Forelimb muscle (tissue), 1 donor: ENCODE measurements at places on chromosomes 3 and 15.

GRCh38 chr3:49567406-49567805 is 13.1 kb downstream of the BSN start:
- DNase-seq: no peak

- no peak for DNase-seq
Measured at GRCh38 chr3:49476563-49476962, 6.5 kb downstream of the DAG1 start.

GRCh38 chr15:26582840-26583239 is 190.0 kb downstream of the GABRB3 start:
- DNase-seq: no peak

DNA sequence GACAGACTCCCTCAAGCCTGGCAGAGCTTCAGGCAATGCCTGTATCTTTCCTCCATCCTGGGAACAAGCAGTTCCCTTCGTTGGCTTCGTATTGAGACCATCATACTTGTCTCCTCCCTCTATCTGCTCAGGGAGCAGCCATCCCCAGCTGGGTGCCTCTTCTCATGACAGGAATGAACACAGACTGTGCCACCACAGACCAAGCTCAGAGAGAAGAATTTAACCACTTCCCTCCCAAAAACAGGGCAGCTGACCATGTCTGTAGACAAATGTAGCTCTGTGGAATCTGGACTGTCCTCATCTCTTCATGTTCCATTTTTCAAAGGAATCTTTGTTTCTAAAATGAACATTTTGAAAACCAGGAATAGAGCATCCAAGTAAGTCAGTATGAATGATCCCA is 245.4 kb downstream of the ERC2 start:
- no peak for DNase-seq

- no peak for DNase-seq
Measured at GRCh38 chr3:56491566-56491965, 23.3 kb upstream of the ERC2 start.

DNA sequence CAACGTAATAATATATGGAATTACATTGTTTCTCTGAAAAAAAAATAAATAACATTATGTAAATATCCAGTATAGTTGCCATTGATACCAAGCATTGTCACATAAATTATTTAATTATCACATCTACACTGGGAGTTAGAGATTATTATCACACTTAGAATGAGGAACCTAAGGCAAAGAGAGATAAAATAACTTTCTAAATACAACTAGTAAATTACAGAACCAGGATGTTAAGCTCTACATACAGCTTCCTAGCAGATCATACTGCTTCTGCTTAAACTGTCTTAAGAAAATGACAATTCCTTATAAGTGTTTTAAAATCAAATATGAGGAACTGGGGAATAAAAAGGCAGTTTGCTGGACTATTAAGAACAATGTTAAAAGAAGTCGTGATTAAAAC is 104.5 kb downstream of the NSUN3 start:
- no peak for DNase-seq

DNA sequence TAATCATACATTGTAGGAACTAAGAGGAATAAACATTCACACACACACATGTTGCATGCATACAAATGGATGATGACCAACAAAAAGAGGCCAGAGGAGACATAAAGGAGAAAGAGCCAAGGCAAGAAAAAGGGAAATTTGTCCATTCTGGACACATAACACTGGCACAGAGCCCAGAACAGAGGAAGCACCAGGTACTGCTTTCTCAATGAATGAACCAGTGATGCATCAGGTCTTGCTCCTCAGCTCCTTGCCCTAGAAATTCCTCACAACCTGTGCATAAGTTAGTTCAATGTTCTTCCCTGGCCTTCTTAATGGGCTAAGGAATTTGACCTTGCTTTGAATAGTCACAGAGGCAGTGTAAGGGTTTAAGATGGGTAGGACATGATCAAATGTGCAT is 270.3 kb downstream of the ERC2 start:
- no peak for DNase-seq

GRCh38 chr15:77500989-77501388 is 80.3 kb downstream of the HMG20A start:
- DNase-seq: no peak

DNA sequence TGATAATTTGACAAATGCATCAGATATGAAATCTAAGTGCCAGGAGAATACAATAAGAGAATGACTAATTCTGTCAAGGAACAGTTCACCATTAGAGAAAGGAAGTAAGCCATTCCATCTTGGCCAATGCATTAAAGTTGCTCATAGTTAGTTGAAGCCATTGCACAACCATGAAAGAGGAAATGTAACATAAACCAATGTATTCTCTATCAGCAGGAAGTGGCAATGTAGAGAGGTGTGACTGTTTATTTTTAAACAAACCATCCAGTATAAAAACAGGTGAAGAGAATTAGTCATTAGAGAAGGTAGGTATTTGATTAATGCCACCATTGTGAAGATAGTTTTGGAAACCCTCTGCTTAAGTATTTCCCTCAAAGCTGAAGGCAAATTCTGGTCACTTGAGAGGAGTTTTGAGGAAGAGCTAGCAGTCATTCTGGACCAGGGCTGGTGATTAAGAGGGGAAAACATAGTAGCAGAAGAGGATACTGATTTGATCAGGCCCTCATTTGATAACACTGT is 10.7 kb upstream of the ANXA2 start:
- DNase-seq: no peak

- peak; percentile 46 for DNase-seq
Measured at GRCh38 chr3:47164007-47164881, at the start of gene SETD2. Gene SETD2 (minus strand): TSS chr3:47164113. CDS start chr3:47163924, 189 bp downstream.

GRCh38 chr3:126446791-126447190 is 28.9 kb downstream of the ZXDC start:
- no peak for DNase-seq

DNA sequence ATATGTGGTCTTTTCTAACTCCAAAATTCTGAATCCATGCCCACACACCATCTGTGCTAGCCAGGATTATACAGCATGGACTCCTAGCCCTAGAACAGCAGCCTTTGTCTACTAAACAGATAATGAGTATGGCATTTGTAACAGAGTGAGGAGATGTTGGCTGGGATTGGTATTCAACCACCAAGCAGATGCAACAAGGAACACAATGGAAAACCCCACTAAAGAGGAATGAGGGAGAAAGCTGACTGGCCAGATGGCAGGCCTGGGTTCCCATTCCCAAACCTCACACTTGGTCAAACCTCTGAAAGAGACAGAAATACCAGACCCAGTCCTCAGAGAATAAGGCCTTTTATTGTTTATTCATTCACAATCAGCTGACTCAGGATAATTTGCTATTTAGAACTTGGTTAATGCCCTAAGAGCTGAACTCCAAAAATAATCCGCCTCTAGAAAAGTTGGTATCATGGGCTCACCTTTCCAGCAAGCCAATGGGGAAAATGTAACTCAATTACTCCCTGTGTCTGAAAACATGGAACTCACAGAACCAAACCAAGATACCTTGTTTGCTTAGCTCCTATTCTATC is 145.6 kb downstream of the LRRC3B start:
- DNase-seq: no peak

GRCh38 chr3:133607816-133608215 is 34.3 kb downstream of the CDV3 start:
- DNase-seq: no peak

DNA sequence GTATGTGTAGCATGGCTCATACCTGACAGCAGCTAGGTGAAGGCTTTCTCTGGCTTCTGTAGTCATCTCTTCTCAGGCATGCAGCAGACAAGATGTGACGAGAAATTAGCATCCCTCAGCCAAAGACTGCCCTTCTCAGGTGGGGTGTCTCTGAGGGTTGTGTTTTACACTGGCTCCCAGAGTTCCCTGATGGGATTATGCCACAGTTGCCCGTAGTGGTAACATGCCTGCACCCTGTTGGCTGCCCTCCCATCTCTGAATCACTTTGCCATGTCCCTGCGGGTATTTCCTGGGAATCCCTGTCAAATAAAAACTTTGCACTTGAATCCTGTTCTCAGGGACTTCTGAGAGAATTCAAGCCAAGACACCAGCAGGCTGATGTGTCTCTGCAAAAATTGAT is 70.5 kb downstream of the LRTM1 start:
- DNase-seq: no peak

- DNase-seq: no peak
Measured at GRCh38 chr3:165523801-165524200, 313.4 kb downstream of the BCHE start.

DNA sequence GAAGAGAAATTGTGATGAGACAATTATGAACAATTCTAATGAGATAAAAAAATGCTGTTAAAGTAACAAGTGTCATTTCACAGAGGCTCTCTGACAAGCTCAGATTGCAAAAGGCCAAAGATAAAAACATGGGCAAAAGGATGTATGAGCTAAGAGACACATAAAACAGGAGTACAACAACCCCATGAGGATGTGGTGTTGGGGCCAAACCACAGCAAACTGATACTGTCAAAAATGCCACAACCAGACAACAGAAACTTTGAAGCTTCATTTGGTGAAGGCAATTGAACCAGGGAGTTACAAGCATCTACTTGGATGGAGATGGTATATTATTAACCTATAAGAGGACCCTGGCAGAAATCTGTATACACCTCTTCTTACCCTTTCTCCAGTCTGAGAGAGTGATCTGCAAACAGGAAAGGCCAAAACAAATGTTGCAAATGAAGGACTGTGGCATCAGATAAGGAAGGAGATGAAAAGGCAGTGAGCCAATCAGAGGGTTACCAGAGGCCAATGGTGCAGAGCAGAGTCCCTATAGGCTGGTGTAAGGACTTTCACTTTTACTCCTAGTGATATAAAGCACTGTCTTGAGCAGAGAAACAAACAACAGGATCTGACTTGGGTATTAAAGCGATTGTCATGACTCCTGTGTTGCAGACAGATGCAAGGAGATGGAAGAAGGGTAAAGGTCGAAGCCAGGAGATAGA is 659.0 kb downstream of the NTRK3 start:
- no peak for DNase-seq

DNA sequence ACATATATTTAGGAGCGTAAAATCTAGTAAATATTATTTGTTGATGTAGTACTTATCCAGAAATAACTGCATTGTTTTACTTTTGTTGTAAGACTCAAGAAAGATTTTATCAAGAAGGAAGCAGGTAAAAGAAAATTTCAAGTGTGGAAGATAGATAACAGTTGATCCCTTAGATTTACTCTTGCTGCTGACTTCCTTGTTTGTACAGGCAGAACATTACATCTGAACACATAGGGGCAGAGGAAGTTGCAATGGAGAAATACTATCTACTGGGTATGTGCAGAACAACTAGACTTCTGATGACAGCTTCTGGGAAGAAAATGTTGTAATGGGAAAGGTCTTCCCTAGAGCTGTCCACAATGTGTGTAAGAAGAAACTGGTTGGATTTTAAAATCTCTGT is 350.6 kb downstream of the NLGN1 start:
- no peak for DNase-seq

DNA sequence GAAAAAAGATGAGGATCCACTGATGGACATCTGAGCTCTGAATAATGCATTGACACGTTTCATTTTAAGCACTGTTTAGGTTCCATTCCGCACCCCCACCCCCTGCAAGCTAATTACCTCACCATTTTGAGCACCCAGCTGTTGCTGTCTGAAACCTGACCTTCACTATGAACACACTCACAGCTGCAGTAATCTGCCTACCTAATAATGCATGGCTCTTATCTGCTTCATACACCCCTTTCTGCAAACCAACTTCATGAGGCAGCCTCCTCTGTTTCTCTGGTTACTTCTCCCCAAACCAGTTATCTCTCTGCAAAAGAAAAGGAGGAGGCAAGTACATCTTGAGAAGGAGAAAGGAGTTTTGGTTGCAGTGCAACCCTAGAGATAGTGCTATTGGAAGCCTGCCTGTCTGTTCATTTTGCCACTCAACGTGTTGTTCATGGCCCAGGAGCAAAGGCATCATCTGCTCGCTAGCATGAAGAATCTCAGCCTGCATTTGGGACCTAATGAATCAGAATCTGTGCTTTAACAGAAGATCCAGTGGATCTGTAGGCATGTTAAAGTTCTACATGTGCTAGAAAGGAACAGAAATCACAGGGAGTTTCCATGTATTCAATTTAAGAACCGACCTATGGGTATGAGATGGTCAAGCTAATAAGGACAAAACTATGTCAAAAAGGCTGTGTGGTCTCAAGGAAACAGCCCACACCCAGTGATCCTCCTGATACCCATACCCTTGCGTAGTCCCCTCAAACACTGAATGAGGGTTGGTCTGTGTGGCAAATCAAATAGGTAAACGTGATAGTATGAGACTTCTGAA is 87.2 kb downstream of the MB21D2 start:
- no peak for DNase-seq

- no peak for DNase-seq
Measured at GRCh38 chr15:39896846-39897245, 23.2 kb downstream of the GPR176 start.

GRCh38 chr15:100248236-100248635 is 93.5 kb downstream of the ADAMTS17 start:
- DNase-seq: no peak

DNA sequence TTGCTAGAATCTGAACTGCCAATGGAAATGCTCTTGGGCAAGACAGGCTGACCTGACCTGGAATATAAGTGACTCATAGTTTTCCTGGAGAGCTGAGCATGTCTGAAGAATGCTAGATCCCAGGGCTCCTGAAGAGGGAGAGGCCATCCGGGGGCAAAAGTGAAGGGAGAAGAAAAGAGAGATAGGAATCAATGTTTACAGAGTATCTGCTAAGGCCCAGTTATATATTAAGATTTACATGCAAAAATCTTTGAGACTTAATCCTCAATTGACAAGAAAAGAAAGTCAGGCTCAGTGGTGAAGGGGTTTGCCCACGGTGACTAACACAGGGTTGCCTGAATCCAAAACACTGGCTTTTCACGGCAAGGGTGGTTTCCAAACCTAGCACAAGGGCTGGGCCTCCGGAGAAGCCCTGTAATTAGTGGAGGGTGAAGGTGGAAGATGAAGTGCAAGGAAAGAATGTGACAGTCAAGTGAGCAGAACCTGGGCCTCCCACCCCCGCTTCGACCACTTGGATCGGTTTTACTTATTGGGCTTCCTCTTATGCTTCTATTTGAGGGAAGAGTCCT is 91.7 kb upstream of the FGF12 start:
- DNase-seq: no peak

GRCh38 chr3:23611737-23612295 is 193.9 kb upstream of the UBE2E1 start:
- peak; percentile 16 for DNase-seq

- DNase-seq: no peak
Measured at GRCh38 chr15:90234096-90234988, at the start of gene GDPGP1. Gene GDPGP1 (plus strand): TSS chr15:90234209. CDS start chr15:90240909, 6,700 bp downstream.

DNA sequence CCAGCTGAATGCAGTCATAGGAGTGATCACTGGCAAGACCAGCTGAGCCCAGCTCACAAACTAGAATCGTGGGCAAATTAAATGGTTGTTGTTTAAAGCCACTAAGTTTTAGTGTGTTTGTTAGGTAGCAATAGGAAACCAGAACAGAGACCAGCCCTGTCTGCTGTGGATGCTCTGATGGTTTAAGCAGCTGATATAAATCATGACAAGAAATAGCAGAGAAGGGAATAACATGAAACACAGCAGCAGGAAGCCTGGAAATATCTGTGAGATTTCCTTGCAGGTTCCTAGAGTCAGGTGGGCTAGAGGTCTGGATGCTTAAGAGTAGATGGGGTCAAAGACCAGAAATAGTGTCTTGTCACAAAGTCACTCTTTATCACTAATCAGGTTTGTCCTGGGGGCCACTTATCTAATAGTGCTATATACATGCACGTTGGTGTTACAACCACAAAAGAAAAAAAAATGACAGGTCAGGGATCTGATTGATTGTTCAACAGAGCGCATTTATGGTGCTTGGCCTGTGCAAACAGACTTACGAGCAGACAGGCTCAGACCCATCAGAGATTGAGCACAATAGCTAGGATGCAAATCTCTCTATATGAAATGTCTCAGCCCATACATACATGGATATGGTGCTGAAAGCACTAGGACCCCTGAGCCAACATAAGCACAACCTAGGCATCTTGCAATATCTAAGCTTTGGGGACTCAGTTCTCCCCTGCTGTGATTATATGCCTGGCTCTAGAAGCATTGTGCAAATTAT is 967.7 kb downstream of the AGBL1 start:
- DNase-seq: no peak
